Stimulated activated CD8-positive, alpha-beta memory T cell treated with anti-CD3 and anti-CD28 coated beads, Interleukin-15, amount 100 ng/mL, for 24 hours (primary cell): ENCODE measurements at places on chromosomes 5 and 9.

DNA sequence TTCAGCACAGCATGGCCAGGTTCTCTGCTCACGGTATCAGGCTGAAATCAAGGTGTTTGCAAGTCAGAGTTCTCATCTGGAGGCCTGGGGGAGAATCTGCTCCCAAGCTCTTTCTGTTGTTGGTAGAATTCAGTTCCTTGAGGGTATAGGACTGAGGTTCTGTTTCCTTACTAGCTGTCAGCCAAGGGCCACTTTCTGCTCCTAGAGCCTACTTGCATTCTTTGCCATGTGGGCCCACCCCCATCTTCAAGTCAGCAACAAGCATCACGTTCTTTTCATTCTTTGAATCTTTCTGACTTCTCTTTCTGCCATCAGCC is 7.4 kb upstream of the CDC42SE2 start:
- DNase-seq: no peak

DNA sequence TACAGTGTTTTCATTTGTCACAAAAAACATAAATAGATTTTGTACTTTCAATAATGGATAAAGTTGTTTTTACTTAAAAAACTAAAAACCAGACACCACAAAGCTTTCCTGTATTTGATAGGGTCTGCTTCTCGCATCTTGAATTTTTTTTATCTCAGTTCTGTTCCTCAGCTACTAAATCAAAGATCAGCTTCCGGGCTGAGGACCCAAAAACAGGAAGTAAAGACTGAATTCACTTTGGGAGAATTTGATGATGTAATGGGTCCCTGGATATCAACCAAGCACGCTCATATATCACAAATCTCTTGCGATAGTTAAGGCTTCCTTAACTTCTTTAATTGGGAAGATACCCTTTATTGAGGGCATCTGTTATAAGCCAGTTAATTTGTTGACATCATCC is 24.1 kb downstream of the ITK start:
- DNase-seq: no peak

- DNase-seq: no peak
Measured at GRCh38 chr9:90060256-90060655, 455.4 kb downstream of the GADD45G start.

GRCh38 chr9:121779381-121780117 is 128.1 kb downstream of the DAB2IP start:
- DNase-seq: no peak

DNA sequence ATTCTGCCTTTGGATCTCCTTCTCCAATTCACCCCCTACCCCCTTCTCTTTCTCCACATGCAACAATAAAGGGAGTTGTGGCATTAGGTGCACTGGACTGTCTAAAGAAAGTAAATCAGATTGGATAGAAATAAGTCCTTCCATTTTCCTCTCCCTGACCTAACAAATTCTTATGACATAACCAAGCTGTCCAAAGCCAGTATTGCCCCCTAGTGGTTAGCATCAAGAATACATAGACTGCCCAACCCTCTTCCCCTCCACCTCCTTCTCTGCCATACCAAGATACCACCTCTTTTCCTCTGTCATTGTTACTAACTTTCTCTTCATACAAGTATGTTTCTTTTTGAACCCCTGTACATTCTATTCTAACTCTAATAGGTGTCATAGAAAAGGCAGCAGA is 45.7 kb downstream of the PPARGC1B start:
- DNase-seq: no peak

DNA sequence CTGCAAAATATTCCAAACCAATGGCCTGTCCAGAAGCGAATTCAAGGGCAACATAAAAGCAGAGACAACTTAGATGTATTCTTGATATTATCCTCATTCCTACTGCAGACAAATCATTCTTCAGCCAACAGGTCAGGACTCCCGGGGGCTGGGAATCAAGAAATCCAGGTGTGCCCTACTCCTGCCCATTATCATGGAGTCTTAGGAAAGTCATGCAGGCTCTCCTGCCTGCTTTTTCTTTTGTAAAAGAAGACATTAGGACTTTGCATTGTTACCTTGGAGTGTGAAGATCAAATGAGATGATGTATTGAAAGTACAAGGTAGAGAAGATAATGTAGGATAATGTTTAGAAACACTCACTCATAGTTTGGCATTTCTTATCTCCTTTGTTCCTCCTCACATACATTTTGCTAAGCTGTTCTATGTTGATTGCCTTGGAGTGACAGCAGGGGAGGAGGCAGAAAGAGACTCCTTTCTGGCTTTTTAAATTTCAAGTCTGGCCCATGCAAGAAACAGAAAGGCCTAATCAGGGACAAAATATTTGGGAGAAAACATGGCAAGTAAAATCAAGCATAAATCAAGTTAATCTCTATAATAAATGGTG is 113.8 kb downstream of the SV2C start:
- DNase-seq: no peak

GRCh38 chr5:36575361-36575781 is 31.0 kb upstream of the SLC1A3 start:
- DNase-seq: no peak

DNA sequence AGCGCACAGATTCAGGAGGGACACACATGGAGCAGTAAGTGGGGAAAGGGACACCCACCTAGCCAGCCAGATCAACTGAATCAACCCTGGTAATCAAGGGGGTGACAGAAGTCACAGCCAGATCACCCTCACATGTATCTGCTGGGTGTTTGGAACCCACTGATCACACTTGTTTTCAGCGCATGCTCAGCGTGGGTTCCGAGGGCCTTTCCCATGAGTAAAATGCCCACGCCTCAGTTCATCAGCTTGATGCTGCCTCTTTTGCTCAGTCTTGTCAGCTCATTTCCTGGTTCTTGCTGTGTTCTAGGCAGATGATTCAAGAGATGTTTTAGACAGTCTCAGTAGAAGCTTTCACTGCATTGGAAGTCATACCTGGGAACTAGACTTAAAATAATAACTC is 123.2 kb upstream of the SLC30A5 start:
- DNase-seq: no peak

DNA sequence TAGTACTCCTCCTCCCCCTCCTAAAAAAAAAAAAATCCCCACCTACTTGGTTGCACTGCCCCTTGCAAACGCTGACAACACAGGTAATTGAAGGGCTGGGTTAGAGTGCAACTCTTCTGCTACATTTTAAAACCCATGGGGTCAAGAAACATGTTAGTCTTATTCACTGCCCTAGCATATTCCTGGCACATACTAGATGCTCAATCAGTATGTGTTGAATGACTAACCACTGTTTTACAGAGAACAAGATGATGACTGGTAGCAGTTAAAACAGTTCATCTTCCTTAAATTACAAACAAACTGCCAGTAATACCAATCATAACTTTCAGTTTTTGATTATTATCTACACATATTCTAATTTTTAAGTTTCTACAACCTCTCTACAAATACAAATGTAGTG is 124.4 kb downstream of the NFIB start:
- DNase-seq: no peak

DNA sequence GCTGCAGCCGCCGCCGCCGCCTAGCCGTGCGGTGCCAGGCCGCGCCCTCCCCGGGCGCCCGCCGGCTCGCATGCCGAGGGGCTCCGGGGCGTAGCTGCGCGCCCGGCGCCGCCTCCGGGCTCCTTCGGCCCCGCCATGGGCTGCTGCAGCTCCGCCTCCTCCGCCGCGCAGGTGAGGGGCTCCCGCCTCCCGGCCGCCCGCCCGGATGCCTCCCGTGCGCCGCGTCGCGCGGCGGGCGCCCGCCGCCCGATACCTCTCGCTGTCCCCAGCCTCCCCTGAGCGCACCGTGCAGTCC is 230 bp downstream of the SLC44A1 start:
- no peak for DNase-seq

DNA sequence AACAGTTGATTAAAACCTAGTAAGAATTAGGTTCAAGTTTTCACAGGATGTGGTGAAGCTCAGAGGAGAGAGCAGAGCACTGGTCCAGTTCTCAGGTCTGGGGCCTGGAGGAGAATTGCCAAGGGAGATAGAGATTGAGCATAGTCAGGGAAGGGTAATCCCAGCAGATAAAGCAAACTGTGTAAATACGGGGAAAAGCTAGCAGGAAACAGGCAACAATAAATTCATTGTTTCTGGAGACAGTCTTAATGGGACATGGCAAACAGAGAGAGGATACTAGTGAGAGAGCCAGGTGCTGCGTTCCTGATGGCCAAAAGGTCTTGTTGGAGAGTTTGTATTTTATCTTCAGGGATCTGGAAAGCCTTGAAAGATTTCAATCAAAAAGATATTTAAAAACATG is 333.0 kb downstream of the PDE4D start:
- DNase-seq: no peak

- no peak for DNase-seq
Measured at GRCh38 chr9:2465921-2466460, 155.6 kb upstream of the VLDLR start.

DNA sequence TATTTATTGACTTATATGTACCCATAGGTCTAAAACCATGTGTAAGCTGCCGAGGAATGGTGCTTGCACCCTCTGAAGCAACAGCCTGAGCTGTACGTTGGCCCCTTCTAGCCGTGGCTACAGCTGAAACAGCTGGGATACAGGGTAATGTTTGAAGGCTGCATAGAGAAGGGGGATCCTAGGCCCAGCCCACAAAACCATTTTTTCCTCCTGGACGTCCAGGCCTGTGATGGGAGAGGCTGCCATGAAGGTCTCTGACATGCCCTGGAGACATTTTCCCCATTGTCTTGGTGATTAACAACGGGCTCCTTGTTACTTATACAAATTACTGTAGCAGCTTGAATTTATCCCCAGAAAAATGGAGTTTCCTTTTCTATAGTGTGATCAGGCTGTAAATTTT is 244.7 kb downstream of the COMMD10 start:
- no peak for DNase-seq

DNA sequence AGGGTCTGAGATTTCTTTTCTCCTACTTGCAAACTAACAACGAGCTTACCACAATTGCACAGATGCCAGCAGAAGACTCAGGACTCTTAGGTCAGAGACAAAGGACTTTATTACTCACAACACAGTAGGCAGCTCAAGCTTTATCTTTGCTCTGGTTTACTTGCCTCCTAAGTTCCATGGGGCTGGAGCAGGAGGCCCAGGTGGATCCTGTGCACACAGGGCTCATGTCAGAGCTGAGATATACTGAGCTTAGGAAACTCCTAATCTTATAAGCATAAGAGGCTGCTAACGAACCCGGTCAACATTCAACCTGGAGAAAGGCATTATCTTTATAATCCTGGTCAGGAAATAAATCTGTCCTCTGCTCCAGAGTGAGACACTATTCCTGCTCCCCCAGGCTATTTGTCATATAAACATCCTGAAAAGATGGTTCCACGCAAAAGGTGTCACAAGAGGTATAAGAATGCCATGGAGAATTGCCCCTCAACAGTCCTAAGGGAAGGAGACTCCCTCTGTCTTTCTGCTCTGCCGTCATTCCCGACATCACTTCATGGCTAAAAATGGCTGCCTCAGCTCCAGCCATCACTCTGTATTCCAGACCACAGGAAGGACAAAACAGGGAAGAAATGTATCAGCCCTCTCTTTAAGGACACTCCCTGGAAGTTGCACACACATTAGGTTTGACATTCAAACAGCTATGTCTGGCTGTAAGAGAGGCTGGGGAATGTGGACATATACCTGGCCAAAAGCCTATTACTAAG is 16.2 kb downstream of the DUSP1 start:
- DNase-seq: no peak

DNA sequence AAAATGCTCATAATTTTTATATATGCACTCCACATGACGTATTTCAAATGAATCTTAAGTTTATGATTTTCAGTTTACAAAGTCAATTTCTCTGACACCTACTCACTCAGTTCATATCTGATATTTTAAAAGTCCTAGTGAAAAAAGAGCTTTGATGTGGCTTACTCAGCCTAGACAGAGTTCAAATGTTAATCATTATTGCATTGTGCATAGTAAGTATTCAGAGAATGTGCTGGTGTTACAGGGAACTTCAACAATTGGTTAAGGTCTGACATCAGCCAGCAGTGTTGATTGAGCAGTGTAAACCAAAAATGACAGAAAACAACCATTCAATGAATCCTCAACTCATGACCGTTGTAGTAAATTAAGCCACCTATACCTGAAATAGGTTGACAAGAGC is 147.2 kb upstream of the LHFPL2 start:
- DNase-seq: no peak

DNA sequence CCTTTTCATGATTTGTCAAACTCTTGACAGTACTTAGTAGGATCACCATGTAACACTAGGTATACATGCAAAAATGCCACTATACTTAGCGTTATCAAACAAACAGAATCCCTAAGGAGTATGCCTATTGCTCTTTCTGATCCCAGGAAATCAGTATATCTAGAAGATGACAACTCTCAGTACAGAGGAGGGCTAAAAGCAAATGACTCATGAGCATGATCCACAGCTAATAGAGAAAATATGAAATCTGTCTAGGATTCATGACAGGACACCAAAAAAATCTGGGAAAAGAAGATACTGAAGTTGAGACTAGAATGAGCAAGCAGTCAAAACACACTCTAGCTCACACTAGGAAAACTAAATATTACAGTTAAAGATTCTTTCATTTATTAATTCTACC is 89.2 kb downstream of the RAPGEF6 start:
- DNase-seq: no peak

DNA sequence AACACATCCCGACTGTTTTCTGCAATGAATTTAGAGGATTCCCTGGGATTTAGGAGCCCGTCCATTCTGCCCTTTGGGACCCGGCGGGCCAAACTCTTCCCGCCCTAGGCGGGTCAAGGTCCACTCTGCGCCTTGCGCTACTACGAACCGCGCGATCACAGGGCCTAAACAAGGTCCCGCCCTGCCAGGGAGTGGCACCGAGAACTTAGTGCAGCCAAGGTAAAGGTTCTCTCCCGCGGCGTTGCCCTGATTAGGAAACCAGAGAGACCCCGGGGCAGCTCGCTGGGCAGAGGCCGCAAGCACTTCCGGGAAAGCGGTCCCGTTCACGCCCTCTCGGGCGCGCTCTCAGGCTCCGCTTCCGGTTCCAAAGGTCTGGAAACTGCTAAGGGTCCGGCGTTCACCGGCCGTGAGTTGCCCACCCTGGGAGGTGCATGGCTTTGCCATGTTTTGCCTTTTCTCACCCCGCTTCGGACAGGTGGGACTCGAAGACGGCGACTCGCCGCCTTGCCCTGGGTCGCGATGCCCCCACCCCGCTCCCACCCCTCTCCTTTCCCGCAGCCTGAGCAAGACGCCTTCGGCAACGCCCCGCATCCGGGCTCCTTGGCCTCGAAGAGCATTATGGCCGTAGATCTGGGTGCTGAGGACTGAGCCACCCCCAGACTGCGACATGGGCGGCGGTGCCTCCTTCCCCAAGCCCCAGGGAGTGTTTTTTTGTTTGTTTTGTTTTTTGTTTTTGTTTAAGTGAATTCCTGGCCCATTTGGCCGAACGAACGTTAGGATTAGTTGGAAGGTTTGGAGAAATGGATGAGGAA is 23.4 kb downstream of the HNRNPK start:
- peak; percentile 27 for DNase-seq

- no peak for DNase-seq
Measured at GRCh38 chr5:73692981-73693380, 67.0 kb downstream of the ARHGEF28 start.

- DNase-seq: peak; percentile 25
Measured at GRCh38 chr5:14809369-14810155, 62.0 kb downstream of the ANKH start.

GRCh38 chr9:135980926-135981630 is 19.9 kb upstream of the UBAC1 start:
- no peak for DNase-seq
